ENCODE measurements at places on chromosomes 7 and 10.

- no peak for DNase-seq
Observed at GRCh38 chr10:71623098-71623985, 96.2 kb downstream of the C10orf105 start.

- DNase-seq: peak; percentile 62
Observed at GRCh38 chr10:43749145-43749576, 100.5 kb upstream of the ZNF32 start.

GRCh38 chr10:109866995-109867635 lies 56.2 kb downstream of the XPNPEP1 start:
- no peak for DNase-seq

DNA sequence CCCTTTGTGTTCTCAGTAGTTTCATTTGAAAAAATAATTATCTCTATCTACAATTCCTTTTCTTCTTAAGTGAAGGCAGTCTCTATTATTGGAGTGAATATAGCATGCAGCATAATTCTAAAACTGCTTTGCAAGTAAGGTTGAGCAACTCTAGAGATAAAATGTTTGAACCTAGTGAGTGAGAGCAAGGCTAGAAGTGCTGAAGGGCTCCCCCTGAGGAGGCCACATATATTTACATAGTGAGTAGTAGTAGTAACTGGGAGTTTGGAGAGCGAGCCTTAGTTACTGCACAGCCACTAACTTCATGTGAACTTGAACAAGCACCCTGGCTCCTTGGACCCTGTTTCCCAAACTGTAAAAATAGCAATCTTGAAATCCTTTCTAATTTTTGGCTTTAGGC lies 141.5 kb upstream of the DKK1 start:
- DNase-seq: no peak

- DNase-seq: no peak
Observed at GRCh38 chr10:89846281-89846630, 144.9 kb downstream of the KIF20B start.

GRCh38 chr7:144818511-144818910 lies 17.3 kb downstream of the TPK1 start:
- no peak for DNase-seq

DNA sequence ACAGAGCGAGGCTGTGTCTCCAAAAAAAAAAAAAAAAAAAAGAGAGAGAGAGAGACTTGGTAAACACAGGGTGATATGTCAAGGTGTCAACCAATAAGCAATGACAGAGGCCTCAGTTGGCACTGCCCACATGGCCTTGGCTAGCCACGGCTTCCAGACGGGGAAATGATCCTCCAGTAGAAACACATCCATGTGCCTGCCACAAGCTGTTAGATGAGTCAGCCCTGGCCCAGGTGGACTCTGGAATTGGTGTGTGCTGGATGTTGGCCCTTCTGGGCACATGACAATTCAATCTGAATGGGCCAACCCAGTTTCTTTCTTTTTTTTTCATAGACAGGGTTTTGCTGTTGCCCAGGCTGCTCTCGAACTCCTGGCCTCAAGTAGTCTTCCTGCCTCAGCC lies 13.7 kb downstream of the RFC2 start:
- DNase-seq: no peak

- no peak for DNase-seq
Observed at GRCh38 chr7:54780490-54780889, 21.5 kb upstream of the SEC61G start.

GRCh38 chr10:21161647-21162046 lies 264.5 kb upstream of the NEBL start:
- DNase-seq: no peak

- no peak for DNase-seq
Observed at GRCh38 chr10:86260564-86260963, 106.0 kb downstream of the GRID1 start.

DNA sequence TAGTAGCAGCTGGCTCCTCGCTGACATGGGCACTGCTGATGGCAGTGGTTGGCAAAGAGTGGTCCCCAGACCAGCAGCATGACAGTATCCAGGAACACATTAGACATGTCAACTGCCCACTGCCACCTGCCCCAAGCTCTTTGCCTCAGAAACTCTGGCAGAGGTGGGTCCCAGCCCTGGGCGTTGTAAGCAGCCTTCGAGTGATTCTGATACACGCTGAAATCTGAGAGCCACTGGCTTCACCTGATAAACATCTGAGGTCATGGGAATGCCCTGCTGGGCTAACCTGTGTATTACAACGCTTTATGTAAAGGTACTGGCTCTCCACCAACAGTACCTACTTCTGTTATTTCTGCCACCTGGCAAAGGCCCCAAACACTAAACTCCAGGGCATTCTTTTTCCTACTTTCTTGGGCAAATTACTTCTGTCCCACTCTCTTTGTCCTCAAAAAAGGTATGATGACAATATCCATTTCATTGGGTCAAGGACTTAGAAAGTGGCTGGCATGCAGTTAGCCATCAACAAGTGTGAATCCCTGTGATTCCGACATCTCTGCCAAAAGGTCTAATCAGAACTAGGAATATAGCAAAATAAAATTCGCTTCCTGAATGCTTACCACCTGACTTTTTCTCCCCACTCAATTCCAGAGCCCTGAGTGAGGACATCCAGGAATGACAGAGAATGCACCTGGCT lies 9.2 kb downstream of the SGMS1 start:
- DNase-seq: no peak

GRCh38 chr7:32942415-32943251 lies 14.6 kb upstream of the FKBP9 start:
- DNase-seq: peak; percentile 85

DNA sequence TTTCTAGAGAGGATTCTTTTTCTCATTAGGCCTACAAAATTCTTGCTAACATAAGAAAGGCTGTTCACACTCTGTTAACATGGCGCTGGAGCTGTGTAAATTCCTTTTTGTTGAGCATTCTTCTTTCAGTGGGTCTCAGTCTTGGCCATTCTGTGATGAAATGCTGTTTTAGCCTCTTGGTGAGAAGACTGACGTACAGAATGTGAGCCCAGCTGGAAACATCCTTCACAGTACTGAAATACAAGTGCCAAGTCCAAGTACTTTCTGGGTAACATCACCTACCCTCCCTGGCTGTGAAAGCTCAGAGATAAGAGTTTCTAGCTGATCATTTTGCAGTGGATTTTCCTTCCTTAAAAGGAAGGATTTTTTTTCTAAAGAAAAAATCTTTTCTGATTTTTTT lies 231.8 kb downstream of the AHR start:
- no peak for DNase-seq

DNA sequence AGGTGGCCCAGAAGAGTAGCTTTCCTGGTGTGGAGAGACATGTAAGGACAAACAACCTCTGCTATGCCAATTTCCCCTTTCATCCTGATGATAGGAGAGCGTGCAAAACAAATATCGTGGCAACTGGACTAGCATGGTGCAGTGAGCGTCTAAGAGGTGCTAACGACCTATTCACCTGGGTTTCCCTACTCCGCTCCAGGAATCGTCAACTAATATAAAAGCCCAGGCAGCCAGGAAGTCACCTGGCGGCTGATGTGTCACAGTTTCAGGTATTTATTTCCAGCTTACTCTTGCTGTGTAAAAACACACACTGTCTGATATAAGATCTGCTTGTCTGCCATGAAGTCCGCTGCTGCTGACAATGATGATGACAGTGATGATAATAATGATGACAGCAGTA lies 56.5 kb upstream of the EFCAB10 start:
- no peak for DNase-seq
